Umbilical cord (tissue), 2 donors: ENCODE measurements at places on chromosomes 7 and 10. TPM values are rescaled to one million over a fixed set of nuclear protein-coding genes. Genes with fewer than 3 reads are reported as not detected.

The DYDC2 gene
- total RNA-seq = 1.4 TPM

The CCDC7 gene
- 85.0 TPM for total RNA-seq

The TMEM248 gene
- 83.5 TPM for total RNA-seq

- DNase-seq = peak; percentile 12
Measured at GRCh38 chr10:47438857-47439474, 44.9 kb downstream of the ANXA8 start.

DNA sequence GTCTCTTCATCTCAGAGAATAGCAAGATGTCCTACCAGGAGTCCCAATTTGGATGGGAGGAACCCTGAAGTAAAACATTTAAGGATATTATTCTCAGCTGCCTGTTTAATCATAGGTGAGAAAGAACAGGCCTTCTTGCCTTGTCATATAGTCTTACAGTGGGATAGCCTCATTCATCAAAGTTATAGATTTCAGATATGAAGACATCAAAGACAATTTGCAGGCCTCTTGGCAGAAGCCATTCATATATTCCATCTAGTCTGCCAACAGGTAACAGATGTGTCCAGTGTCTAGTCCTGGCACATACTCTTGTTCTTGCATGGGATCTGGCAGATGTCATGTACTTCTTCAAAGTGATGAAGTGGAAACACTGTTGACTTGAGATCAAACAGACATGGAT lies 601.3 kb upstream of the GHITM start:
- peak; percentile 41 for DNase-seq

DNA sequence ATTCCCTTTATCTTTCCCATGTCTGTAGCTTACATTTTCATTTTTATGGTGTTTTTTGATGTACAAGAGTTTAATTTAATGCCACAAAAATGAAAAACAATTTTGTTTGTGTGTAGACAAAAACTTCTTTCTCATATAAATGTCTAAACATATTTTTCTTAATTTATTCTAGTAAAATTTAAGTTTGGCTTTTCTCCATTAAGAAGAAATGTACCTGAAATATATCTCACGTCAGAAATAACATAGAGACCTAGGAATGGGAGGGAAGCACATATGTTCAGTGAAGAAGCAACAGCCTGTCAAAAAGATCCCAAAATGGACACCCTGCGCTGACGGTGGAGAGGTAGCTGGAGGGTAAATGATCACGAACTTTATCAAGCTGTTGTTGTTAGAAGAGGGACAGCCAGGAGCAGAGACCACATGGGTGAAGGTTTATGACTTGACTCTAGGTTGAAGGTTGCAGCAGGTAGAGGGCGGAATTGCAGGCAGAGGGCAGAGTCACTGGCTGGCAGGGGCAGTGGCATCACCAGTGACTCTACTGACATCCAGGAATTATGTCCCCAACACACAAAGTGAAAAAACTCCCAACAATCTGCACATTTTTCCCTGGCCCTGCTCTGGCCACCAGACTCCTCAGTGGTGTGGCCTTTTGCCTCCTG lies 225.9 kb upstream of the PRSS58 start:
- no peak for DNase-seq

GRCh38 chr10:131312478-131312836 lies 936 bp upstream of the TCERG1L start:
- no peak for DNase-seq
